ENCODE measurements at places on chromosomes 3 and 15.

DNA sequence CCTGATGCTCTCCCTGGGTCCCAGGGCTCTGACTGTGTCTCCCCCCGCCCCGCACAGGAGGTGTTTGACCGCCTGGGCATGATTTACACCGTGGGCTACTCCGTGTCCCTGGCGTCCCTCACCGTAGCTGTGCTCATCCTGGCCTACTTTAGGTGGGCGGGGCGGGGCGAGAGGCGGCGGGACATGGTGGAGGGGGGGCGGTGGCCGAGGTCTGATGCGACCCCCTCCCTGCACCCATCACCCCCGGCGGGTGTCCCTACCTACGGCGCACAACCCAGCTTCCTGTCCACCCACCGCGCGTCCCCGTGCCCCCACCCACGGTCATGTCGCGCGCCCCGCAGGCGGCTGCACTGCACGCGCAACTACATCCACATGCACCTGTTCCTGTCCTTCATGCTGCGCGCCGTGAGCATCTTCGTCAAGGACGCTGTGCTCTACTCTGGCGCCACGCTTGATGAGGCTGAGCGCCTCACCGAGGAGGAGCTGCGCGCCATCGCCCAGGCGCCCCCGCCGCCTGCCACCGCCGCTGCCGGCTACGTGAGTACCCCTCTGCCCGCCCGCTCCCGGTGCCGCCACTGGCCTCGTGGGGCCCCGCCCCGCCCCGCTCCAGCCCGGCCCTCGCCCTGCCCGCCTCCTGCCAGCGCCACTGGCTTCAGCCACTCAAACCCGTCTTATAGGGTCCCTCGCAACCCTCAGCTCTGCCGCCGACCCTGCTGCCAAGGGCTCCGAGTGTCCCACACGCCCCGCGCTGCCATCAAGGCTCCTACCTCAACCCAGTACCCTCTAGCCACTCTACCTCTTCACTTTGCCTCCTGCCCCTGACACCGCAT is 21.0 kb downstream of the PTH1R start:
- no peak for DNase-seq

- no peak for DNase-seq
Measured at GRCh38 chr15:67267440-67267839, 12.9 kb downstream of the IQCH start.

GRCh38 chr3:173552526-173552925 is 155.0 kb downstream of the NLGN1 start:
- DNase-seq = no peak

GRCh38 chr3:43783987-43784639 is 93.4 kb downstream of the ABHD5 start:
- no peak for DNase-seq

GRCh38 chr3:160370987-160371857 is 27.8 kb downstream of the IFT80 start:
- no peak for DNase-seq

GRCh38 chr3:29324180-29324651 is 43.3 kb downstream of the RBMS3 start:
- DNase-seq = no peak

GRCh38 chr3:48402907-48403306 is 27.0 kb downstream of the PLXNB1 start:
- no peak for DNase-seq

DNA sequence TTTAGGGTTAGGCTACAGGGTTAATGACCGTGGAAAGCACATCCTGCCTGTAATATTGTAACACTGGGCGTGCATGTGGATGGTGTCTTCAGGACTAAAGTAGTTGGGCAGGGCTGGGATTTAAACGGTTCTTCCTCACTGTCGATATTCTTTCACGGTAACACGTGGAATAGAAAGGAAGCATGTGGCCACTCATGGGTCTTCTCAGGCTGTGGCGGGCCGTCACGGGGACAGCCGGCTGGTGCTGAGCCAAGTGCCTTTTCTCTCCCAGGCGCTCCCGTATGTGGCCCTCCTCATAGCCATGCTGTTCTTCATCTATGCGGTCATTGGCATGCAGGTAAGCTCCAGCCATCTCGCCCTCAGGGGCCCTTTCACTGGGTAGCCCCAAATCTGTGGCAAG is 73.7 kb downstream of the CHDH start:
- DNase-seq = no peak

DNA sequence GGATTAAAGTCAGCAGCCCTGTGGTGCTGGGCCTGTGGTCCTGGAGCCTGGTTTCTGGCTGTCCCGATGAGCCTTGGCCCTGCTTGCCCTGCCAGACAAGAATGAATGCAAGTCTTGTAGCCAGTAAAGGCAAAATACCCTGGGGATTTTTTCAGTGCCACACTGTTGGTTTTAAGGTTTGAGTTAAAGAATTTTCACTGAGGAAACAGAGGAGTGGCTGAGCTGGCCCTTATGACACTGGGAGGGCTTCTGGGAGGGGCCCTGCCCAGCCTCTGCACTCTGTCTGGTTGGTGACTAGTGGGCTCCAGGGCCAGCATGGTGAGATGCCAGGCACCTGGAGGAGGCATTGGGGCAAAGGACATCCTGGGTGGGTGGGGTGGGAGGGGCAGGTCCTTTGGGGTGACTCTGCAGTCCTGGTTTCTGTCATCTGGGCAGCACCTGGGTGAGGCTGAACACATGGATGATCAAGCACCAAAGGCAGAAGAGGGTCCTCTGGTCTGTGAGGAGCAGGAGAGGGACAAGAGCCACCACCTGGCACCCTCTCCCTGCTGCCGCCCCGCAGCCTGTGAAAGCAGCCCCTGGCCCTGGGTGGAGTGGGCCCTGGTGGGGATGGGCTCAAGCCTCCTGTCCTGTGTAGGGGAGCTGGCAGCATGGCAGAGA is 12.5 kb upstream of the PLA2G4E start:
- no peak for DNase-seq

DNA sequence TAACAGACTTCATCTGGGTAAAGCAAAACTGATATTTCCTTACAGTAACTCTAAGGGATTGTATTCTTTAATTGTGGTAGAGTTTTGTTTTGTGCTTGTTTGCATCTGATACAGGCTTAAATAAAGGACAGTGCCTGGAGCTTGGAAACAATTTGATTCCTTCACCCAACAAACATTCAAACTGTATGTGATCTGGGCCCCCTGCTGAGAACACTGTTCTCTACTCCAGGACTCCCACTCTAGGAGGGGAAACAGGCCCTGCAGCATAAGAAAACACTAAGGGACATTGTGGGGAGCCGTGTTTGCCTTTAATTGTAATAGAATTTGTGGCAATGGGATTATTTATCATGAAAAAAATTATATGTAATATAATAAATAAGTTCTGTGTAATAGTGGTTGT is 56.9 kb downstream of the CTDSPL start:
- DNase-seq = no peak

GRCh38 chr3:25945366-25945765 is 155.5 kb downstream of the OXSM start:
- no peak for DNase-seq

DNA sequence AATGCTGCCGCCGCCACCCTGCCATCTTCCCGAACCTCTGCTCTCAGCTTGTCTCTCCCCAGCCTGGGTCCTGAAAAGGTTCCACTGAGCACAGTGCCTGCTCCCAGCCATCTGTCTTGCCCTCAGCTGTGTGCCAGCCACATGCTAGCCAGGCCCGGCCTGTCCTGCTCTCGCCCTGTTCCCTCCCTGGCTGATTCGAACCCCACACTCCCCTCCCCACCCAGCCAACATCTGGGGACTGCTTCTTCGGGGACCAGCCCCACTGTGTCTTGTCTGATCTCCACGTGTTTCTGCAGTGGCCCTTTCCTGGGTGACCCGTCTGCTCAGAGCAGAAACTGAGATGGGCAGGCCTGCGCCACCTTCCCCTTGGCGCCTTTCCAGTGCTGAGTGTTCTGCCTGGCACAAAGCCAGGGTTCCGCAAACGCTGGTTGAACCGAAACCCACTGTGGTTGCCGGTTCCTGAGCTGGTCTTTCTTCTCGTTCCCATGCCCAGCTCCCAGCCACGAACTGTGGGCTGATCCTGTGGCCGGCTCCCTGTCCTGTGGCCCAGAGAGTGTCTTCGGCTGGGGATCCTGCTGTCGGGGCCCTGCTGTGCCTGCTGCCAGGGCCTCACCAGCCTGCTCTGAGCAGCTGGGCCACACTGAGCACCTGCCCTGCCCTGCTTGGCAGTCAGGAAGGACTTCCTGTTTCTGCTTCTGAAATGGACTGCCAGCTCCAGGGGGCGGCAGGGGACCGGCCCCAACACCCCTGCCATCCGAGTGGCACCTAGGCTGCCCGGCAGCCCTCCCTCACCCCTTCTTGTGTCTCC is 62.7 kb upstream of the KLF13 start:
- no peak for DNase-seq

DNA sequence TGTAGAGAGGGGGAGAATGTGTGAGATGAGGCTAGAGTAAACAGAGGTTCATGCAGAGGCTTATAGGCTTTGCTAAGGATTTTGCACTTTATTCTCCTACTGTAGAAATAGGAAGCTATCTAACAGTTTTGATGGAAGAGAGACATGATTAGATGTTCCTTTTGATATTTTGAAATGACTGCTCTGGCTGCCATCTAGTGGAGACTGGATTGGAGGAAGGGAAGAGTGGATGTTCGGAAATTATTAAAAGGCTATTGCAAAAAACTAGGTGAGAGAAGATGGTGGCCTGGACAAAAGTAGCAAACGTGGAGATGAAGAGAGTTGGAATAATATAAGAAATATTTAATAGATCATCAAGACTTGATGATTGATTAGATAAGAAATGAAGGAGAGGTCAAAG is 42.2 kb downstream of the SYN2 start:
- DNase-seq = no peak

GRCh38 chr15:86865920-86866319 is 786.2 kb downstream of the AGBL1 start:
- no peak for DNase-seq

DNA sequence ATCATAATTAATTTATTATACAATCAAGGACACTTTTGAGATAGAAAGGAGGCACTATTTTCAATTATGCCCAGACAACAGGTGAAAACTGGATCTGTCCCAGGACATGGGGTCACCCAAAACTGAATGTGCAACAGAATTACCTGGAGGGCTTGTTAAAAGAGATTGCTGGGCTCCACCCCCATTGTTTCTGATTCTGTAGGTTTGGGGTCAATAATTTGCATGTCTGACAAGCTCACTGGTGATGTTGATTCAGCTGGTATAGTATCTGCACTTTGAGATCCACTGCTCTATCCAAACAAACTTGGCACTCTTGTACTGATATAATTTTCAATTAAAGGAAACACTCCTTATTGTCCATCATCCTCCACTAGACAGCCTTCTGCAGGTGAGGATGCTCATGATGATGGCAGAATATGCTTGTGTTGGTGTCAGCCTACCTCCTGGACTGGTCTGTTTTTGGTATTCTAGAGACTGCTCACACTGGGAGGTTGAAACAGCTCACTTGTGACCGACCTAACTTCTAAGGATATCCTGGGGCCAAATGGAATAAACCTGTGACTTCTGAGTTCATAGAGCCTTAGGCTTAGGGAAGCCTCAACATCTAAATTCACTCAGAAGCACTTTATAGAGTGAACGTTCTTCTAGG is 2.2 kb downstream of the P2RY14 start:
- no peak for DNase-seq

DNA sequence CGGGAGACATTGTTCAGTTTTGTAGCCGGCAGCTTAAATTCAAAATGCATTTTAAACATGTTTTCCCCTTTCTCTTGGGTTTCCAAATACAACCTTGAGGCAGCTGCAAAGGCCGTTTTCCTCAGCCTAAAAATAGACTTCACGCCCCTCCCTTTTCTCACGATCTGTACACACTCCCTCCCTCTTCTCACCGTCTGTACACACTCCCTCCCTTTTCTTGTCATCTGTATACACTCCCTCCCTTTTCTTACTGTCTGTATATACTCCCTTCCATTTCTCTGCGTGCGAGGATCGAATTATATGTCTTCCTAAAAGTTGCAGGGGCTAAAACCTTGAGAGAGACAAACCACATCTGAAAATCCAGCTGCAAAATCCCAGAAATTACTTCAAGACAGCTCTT is 8.9 kb downstream of the MUC4 start:
- no peak for DNase-seq

DNA sequence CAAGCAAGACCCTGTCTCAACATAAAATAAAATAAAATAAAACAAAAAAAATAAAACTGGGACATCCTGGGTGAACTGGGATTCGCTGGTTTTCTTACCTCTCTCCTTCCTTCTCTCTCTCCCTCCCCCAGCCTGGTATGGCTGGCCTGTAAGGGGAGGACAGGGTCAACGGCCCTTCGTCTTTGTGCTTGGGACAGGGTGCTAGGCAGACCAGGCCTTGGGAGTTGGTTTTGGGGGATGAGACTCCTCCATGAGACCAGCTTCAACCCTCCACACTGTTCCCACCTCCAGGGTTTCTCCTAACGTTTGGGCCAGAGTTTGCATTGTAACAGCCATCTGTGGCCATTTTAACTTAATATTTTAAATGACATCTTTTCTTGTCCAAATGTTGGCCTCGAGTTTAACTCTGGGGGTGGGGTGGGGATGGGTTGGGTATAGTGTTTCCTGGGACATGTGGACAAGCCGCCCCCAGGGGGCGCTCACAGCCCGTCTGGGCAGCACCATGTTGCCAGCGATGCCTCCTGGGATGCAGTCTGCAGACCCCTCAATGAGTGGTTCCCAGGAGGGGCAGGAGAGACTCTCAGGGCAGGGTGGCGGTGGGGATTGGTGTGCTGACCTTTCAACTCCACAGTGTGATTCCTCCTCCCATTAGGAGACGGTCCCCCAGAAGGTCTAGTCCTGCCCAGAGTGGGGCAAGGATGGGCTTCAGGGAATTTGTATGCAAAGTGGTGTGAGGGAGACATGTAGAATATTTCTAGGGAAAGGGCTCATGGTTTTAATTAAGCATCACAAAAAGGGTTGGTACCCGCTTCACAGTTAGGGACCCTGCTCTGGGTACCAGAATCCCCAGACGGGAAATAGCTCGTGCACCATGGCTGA is 37.7 kb upstream of the LCTL start:
- DNase-seq = peak; percentile 49

DNA sequence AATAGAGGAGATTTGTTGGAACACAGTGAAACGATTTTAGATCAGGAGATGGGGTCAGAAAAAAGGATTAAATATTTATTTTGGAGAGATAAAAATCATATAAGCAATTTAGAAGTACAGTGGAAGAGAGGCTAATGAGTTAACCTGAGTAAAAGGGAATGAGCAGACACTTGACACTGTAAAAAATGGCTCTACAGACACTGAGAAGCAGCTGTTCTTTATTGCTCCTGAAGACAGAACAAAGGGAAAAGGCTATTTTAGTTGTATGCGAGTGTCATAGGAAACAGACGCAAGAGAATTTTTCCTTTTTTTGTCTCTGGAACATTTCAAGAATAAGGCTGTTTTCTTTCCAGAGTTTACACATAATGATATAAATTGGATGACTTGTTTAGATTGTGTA is 34.3 kb downstream of the ASTE1 start:
- DNase-seq = no peak

DNA sequence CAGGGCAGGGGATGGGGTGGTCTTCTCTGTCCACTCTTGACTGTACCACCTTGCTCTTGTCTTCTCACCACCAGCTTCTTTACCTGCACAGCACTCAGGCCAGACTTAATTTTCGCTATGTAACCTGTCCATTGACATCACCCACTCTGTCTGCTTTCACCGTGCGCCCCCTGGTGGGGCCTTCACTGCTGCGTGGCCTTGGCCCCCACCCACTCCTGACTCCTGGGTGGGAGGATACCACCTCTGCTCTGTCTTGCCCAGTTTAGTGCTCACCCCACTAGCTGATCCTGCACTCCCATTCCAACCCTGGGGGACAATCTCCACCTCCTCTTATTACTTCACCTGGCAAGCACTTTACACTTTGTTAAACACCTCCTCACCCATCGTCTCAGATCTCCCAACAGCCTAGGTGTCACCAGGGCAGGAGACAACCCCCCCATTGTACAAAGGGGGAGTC is 17.7 kb downstream of the PTH1R start:
- no peak for DNase-seq

All from left renal cortex interstitium (tissue), 4 donors.